ENCODE measurements at places on chromosomes 11 and 22. TPM values are rescaled to one million over a fixed set of nuclear protein-coding genes. Genes with fewer than 3 reads are reported as not detected.

DNA sequence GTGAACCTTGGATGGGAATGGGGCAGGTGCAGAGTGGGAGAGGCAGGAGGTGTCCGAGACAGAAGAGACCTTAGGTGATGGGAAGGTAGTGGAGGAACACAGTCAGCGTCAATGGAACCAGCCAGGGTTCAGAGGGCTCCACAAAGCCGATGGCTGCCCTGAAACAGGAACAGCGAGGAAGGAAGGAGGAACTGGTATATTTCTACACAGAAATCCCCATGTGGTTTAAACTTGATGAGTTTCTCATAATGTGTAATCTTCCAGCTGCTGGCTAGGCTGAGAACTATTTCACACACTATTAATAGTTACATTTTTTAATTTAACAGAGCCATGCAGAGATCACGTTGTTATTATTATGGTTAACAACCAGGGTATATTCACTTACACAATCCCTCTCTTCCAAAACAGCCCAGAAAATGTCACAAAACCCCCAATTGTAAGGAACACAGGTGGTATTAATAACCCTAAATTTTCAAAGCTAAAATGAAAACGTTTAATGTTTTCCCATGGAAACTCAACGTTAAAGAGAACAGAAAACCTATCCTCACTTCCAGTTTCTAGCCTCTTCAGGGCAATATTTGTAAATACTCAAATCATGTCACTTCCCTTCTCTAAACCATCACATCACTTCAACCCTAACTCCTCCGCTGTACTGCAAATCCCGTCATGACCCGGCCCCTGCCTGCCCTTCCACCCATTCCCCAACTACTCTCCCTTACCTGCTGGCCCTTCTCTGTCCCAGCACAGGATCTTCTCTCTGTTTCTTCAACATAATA is 74.5 kb upstream of the ARFGAP3 start:
- DNase-seq, result no peak
- peak overlapping the region; percentile 30 for H3K27ac ChIP-seq
- no peak overlapping the region for H3K4me3 ChIP-seq
- peaks cover 28% of the 10 kb centered on the region for H3K4me1 ChIP-seq
- H3K36me3 ChIP-seq, result no peaks in the 10 kb centered on the region

DNA sequence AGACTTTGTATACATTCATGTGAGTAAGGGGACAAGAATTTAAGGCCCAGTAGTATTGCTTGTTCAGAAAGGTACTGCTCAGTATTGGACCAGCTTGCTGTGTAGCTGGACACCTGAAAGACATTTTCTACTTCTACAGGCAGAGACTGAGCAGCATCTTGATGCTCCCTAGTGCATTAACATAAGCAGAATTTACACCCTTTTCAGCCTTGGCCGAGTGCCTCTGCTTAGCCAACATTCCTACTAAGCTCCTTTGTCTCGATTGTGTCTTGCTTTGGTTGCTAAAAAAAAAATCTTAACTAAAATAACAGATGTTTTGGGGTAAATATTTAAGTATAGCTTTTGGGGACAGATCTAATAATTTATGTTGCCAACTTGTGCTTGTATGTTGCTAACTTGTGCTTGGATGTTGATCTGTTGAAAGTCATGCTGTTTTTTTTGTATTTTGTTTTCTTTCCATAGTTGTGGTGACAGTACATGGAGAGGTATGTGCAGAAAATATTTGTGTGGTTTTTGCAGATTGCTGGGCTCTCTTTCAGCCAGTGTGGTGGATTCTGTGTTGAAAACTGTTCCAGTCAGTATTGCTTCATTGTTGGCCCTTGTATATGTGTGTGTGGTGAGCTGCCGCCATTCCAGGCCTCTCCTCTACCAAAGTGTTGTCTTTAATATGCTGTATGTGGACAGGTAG is 3.7 kb downstream of the PTS start:
- no peak overlapping the region for H3K4me3 ChIP-seq
- H3K4me1 ChIP-seq, result peaks cover 13% of the 10 kb centered on the region
- no peak for DNase-seq
- H3K36me3 ChIP-seq, result peaks cover 17% of the 10 kb centered on the region
- H3K27me3 ChIP-seq, result peaks cover 3% of the 10 kb centered on the region

DNA sequence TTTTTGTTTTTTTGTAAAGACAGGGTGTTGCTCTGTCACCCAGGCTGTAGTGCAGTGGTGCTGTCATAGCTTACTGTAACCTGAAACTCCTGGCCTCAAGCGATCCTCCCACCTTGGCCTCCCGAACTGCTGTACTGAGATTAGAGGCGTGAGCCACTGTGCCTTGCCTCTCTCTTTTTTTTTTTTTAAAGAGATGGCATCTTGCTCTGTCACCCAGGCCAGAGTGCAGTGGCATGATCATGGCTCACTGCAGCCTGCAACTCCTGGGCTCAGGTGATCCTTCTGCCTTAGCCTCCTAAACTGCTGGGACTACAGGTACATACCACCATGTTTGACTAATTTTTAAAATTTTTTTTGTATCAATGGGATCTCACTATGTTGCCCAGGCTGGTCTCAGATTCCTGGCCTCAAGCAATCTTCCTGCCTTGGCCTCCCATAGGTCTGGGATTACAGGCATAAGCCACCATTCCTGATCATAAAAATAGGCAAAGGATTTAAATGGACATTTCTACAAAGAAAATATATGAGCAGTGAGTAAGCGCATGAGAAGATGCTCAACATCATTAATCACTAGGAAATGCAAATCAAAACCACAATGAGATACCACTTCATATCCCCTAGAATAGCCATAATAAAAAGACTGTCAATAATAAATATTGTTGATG is 17.3 kb upstream of the CLNS1A start:
- no peaks in the 10 kb centered on the region for H3K36me3 ChIP-seq
- no peak for DNase-seq
- no peak overlapping the region for H3K4me3 ChIP-seq
- H3K27ac ChIP-seq, result no peak overlapping the region
- no peaks in the 10 kb centered on the region for H3K4me1 ChIP-seq

The C11orf16 gene
- total RNA-seq, result not detected

DNA sequence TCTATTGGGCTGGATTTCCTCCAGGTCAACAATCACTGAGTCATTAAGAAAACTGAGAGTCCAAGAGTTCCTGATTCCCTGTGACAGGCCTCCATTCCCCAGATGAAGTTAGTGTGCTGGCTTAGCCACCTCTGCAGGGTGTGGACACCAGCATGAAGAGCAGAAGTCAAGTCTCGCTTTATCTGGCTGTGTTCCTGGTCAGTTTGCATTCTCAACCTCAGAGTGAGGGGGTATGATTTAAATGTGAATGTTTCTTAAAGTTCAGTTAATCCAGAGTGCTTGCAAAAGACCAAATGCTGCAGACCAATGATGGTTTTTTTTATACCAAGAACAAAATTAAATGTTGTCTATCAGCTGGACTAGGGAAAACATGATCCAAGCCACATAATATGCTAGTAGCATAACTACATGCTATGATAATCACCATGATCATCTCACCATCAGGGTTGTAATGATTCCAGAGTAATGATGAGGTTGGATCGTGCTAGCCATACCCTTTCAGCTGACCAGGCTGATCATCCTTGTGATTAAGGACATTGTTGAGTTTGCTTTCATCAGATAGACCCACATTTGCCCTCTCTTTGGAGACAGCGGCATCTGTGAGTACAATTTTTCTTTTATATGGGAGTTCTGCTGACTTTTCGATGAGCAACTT is 145.8 kb upstream of the ARHGAP20 start:
- H3K27ac ChIP-seq, result no peak overlapping the region
- DNase-seq, result no peak
- H3K4me3 ChIP-seq, result no peak overlapping the region
- peaks cover 1% of the 10 kb centered on the region for H3K27me3 ChIP-seq
- H3K4me1 ChIP-seq, result no peaks in the 10 kb centered on the region
- H3K36me3 ChIP-seq, result no peaks in the 10 kb centered on the region

The NF2 gene
- total RNA-seq, result 44.3 TPM

DNA sequence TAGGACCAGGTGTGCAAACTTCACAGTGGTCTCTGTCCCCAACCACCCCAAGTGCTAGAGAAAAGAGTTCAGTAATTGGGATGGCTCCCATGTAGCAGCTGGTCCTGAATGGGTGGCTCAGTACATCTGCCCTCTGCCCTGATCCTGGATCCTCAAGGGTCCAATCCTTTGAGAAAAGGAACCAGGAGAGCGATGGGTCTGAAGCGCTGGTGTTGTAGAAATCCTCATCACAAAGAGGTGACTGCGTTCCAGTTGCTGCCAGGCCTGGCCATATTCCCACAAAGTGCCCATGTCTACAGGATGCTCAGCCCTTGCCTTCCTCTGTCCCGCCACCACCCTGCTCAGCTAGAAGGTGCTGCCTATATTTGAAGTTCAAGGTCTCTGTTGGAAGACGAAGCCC is 6.2 kb upstream of the C22orf39 start:
- H3K27me3 ChIP-seq, result peaks cover 3% of the 10 kb centered on the region
- H3K27ac ChIP-seq, result no peak overlapping the region
- H3K4me1 ChIP-seq, result no peaks in the 10 kb centered on the region
- H3K4me3 ChIP-seq, result no peak overlapping the region
- peaks cover 25% of the 10 kb centered on the region for H3K36me3 ChIP-seq

- H3K27me3 ChIP-seq, result peaks cover 2% of the 10 kb centered on the region
- no peak overlapping the region for H3K27ac ChIP-seq
- no peak overlapping the region for H3K4me3 ChIP-seq
These were observed 30.6 kb downstream of the LMO1 start for GRCh38 chr11:8232849-8233606.

DNA sequence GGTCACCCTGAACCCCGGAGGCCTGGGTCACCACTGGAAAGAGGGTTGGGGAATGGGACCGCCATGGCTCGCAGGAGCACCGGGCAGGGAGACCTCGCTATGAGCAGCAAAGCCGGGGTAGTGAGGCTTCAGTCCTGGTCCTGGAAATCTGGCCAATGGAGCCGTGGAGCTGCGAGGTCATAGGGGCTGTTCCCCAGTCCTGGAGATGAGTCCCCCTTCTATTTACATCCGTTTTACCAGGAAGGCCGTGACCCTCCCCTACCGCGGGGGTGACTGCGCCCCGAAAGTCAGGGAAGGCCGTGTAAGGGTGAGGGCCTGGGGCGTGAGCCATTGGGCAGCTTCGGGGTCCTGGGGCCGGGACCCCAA is 449 bp downstream of the PIDD1 start:
- H3K27ac ChIP-seq, result no peak overlapping the region
- H3K4me1 ChIP-seq, result peaks cover 3% of the 10 kb centered on the region
- H3K27me3 ChIP-seq, result peaks cover 9% of the 10 kb centered on the region
- H3K36me3 ChIP-seq, result no peaks in the 10 kb centered on the region

The TMEM225 gene
- not detected for total RNA-seq

GRCh38 chr11:128629516-128630106 is 42.3 kb upstream of the ETS1 start:
- H3K27ac ChIP-seq, result no peak overlapping the region
- no peak overlapping the region for H3K4me3 ChIP-seq
- DNase-seq, result no peak
- no peaks in the 10 kb centered on the region for H3K27me3 ChIP-seq

DNA sequence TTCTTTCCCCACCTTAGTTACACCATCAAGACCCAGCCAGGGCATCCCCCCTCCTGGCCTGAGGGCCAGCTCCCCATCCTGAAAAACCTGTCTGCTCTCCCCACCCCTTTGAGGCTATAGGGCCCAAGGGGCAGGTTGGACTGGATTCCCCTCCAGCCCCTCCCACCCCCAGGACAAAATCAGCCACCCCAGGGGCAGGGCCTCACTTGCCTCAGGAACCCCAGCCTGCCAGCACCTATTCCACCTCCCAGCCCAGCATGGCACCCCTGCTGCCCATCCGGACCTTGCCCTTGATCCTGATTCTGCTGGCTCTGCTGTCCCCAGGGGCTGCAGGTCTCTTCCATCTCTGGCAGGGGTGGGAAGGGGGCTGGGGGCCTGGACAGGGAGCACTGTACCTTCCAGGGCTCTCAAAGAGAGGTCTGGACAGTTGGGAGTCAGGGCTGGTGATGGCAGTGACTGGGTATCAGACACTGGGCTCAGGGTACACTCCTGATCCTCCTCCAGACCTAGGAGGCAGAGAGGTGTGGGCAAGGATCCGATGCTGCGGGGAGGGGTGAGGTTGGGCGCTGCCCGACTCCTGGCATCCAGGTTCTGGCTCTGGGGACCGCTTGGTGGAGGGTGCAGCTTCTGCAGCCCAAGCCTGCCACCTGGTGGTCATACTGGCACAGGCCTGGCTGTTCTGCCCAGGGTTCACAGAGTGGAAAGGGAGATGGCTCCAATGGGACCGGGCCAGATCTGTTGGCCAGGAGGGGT is at the start of gene UPK2:
TSS of gene UPK2 (plus strand) at position 205 of the 753 bp plus-strand sequence. CDS start at position 258, 53 bp downstream.
- no peak within 1 kb of the TSS for H3K4me3 ChIP-seq
- DNase-seq, result peak; percentile 93
- peaks cover 2% of the 10 kb centered on the region for H3K27me3 ChIP-seq
- H3K4me1 ChIP-seq, result no peaks in the 10 kb centered on the region
- H3K27ac ChIP-seq, result no peak within 1 kb of the TSS
- no peaks in the 10 kb centered on the region for H3K36me3 ChIP-seq

The SYT7 gene
- 9.7 TPM for total RNA-seq

The PATE2 gene
- total RNA-seq, result not detected

GRCh38 chr11:81967242-81967641 is 766.4 kb downstream of the FAM181B start:
- H3K4me1 ChIP-seq, result peaks cover 2% of the 10 kb centered on the region
- DNase-seq, result no peak
- H3K27me3 ChIP-seq, result peaks cover 1% of the 10 kb centered on the region
- H3K27ac ChIP-seq, result no peak overlapping the region
- no peaks in the 10 kb centered on the region for H3K36me3 ChIP-seq

The DRAP1 gene
- 79.6 TPM for total RNA-seq

DNA sequence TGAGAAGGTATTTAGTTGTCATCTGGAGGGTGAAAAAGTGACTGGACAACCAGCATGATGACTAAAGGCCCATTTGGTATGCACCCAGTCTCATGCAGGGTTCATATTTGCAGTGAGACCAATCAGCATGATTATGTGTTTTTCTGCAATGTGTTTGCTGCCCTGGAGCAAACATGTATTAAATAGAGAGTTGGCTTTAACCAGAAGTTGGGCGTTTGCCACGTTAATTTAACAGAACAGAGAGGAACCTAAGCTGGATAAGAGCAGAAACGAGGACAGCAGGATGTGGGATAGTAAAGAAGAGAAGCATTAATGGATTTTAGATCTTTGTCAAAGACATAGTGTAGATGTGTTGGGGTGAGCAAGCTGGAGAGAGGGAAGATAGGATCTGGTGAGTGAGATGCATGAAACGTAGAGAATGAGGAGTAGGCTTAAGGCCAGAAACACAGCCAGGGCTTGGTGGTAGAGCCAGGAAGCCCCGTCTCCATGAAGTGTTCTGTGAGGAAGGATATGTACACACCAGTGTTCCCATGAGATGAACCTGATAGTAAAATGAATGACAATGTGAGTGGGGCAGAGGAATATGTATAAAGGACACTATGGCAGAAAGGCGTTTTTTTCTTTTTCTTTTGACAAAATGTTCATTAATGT is 164.0 kb upstream of the PDGFD start:
- no peak overlapping the region for H3K4me3 ChIP-seq
- H3K36me3 ChIP-seq, result no peaks in the 10 kb centered on the region
- H3K4me1 ChIP-seq, result no peaks in the 10 kb centered on the region
- no peak overlapping the region for H3K27ac ChIP-seq

GRCh38 chr11:95337972-95338429 is 107.0 kb upstream of the SESN3 start:
- peaks cover 15% of the 10 kb centered on the region for H3K4me1 ChIP-seq
- peaks cover 1% of the 10 kb centered on the region for H3K27me3 ChIP-seq
- DNase-seq, result no peak
- no peak overlapping the region for H3K4me3 ChIP-seq
- H3K27ac ChIP-seq, result no peak overlapping the region

The MED19 gene
- total RNA-seq, result 20.5 TPM

Measured in endothelial cell (in vitro differentiated cells).